ENCODE measurements at places on chromosomes 16 and 17. TPM values are rescaled to one million over a fixed set of nuclear protein-coding genes. Genes with fewer than 3 reads are reported as not detected.

ITGAD gene
- not detected for total RNA-seq

GRCh38 chr17:40909351-40909750 is 24.3 kb upstream of the KRT20 start:
- peak; percentile 90 for ATAC-seq

TEX2 gene
- 28.7 TPM for total RNA-seq

DNA sequence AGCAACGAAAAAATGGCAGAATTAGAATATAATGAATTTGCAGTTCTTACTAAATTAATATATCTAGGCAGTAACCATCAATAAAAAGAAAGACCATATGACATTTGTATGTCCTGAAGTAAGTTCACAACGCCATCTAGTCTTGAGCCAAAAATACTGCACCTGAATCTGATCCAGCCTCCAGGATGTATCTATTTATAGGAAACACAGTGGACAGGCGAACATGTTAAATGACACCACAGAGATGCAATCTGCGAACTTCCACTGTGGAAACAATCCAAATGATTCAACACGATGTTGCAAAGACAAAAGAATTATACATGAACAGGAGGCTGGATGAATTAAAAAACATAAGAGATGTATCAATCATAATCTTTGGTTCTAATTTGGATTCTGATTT is 197.6 kb downstream of the CDH13 start:
- no peak for ATAC-seq

DNA sequence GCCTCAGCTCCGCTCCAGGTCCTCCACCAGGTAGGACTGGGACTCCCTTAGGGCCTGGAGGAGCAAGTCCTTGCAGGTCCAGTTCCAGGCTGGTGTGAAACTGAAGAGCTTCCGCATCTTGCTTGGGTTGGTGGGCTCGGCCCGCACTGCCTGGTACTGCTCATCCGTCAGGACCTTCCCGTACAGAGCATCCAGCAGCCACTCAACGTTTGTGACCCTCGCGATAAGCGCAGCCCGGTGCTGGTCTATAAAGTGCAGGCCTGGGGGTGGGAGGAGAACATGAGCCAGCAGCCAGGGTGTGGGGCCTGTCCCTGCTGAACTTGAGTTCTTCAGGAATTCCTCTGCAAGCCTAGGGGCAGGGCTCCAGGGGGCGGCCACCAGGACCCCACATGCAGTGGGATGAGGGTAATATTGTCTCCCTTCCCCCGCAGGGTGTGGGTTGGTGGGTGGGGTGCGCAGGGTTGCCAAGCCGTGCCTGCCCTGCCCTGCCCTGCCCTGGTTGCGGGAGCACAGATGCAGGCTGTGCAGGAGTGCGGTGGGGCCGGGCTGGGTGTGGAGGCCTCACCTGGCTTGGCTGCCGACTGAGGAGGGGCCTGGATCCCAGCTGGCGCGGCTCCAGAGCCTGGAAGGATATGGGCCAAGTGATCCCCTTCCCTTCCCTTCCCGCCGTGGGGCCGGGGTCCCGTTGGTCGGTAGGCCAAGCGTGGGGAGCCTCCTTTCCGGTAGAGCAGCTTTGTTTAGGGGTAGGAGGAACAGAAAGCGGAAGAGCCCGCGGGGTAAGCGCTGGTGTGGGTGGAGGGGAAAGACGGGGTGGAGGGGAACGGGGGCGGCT is 762 bp downstream of the PYCARD start:
- peak; percentile 51 for ATAC-seq

- no peak for ATAC-seq
Observed at GRCh38 chr16:17331991-17332390, 138.8 kb downstream of the XYLT1 start.

IRX5 gene
- total RNA-seq: 26.0 TPM

- no peak for ATAC-seq
Observed at GRCh38 chr16:7512503-7512902, 179.9 kb downstream of the RBFOX1 start.

TNP2 gene
- 0.54 TPM for total RNA-seq

DNA sequence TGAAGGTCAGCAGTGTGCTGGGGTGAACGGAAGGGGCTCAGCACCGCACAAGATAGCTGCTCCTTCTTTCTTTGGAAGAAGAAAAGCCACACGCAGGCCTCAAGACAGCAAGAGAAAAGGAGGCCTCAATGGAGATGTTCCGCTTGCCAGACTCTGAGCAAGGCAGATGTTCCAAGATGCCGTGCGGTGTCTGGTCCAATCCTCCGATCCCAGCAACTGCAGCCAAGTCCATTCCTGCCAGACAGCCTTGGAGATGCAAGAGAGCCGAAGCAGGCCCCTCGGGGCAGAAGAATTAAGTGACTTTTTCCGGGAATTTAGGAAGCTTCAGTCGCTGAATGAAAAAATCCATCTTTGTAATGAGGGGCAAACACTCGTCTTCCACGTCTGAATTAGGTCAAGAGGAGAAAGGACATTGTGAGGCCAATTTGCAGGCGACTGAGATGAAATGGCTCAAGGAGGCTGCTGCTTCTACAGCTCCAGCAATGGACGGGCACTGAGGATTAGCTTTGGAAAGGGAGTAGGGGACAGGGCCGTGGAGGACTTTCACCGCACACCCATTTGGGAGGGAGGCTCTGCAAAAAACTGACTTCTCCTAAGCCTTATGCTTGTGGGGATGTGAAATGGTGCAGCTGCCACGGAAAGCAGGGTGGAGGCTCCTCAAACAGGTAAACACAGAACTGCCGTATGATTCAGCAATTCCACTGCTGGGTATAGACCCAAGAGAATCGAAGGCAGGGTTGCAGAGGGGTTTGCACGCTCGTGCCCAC is 44.7 kb downstream of the RPH3AL start:
- no peak for ATAC-seq

DNA sequence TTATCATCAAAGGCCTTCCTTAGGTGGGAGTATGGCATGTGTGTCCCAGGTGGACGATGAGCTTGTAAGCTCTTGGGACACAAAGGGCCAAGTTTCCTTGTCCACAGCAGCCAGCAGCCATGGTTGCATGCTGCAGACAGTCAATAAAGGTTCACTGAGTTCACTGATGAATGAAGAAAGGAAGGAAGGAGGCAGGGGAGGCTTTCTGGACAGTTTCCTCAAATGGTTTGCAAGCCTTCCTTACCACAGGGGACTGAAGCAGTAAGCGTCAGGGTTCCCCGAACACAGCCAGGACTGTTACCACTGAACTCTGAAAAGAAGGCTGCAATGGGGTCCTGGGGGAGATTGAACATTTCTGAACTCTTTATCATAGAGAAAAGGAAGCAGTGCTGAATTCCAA is 111.1 kb downstream of the GAS7 start:
- no peak for ATAC-seq

GRCh38 chr16:17453364-17454038 is 17.3 kb downstream of the XYLT1 start:
- no peak for ATAC-seq
